ENCODE measurements at places on chromosomes 2 and 18.

DNA sequence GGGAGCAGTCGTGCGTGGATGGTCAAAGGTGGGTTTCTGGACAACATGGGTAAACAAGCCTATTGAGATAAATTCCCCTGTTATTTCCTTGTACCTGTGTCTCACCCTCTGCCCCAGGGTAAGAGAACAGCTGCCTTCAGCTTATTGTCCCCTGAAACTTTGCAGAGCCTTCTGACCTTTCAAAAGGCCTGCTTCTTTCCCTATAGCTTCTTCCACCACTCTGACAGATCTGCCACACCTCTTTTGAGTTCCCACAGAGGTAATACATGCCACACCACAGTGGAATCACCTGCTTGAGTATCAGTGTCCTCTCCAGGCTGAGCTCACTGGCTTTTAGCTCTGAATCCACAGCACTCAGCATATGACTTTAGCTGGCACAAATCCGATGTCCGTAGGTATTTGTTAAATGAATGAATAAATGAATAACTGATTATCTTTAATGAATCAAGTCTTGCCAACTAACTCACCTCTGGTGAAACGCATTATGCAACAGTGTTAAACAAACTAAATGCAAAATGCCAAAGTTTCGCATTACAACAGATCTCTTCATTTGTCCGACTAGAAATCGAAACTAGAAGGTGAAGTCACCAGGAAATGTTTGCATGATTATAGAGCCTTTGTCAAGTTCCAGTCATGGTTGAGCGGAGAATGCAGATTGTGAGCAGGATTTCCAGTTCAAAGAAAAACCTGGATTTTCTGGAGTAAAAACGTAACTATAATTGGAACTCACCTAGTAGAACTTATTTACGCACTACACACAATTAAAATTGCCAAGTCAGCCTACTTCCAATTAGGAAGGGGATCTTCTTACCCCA lies 16.4 kb downstream of the DYNAP start:
- DNase-seq, result no peak

- no peak for DNase-seq
Measured at GRCh38 chr2:220215785-220216184, 588.4 kb downstream of the SLC4A3 start.

- no peak for DNase-seq
Measured at GRCh38 chr2:232030229-232030628, 68.7 kb downstream of the DIS3L2 start.

DNA sequence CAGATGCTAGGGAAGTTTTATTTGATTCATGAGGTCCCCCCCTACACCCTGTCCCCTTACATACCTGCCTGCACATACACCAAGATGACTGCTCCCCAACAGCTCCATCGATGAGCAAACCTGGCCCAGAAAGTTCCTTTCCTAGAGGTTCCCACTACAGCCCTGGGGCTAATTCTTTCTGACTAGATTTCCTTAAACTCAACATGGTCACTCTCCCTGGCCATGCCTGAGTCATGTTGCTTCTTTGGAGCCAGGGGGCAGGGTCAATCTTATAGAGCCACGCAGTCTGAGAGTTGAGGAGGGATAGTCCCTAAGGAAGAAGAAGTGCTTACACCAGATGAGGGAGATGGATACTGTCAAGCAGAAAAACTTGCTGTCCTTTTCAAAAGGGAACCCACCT lies 67.7 kb upstream of the GLI2 start:
- DNase-seq, result no peak

- DNase-seq, result no peak
Measured at GRCh38 chr18:7020995-7021777, 96.4 kb downstream of the LAMA1 start.

DNA sequence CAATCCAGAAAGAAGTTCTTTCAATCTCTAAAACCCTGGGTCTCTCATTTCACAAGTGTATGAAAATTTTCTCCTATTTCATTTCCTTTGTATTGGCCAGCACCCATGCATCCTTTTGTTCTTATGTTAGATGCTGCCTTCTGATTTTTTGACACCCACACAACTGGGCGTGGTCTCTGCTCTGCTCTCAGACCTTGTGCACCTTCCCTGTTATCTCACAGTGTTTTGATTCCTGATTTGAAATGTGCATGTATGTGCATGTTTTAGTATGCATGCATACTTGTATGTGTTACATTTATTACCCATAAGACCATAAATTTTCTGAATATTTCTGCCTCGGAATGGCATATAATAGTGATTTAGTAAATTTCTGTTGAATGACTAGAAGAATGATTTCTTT lies 152.2 kb downstream of the CTNNA2 start:
- no peak for DNase-seq

DNA sequence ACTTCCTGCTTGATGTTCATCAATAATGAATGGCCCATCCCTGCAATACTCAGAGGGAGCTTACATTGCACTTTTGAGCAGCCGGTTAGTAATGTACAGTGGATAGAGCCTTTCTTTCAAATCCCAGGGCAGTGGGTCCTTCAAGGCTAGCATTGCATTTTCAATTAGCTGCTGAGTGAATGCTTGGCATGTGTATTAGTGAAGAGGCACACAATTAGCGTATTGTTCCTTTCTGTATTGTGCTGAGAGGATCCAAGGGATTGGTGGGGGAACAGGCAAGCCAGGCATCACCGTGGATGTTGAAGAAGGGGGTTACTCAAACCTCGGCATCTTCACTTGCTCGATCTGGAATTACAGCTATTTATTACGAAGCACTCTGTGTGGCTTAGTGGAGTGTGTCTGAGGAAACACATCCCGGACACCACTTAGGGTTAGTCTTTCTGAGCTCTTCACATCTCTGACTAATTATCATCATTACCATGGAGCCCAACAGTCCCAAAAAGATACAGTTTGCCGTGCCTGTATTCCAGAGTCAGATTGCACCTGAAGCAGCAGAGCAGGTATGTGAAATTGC lies at the start of gene PPP1R1C:
Gene PPP1R1C (plus strand): TSS at position 222 of the 574 bp plus-strand sequence. CDS start 258 bp downstream, at position 480.
- no peak for DNase-seq

All from GM03348 (cell line).